Prostate gland (tissue), 2 donors: ENCODE measurements at places on chromosomes 12 and 14.
A peak's percentile ranks its signal among the peaks of the same experiment; 100 is the strongest.

- H3K36me3 ChIP-seq = no peaks in the 10 kb centered on the region
- H3K4me3 ChIP-seq = no peak overlapping the region
- H3K27me3 ChIP-seq = no peaks in the 10 kb centered on the region
- DNase-seq = no peak
- peaks cover 6% of the 10 kb centered on the region for H3K4me1 ChIP-seq
- no peak overlapping the region for H3K27ac ChIP-seq
These were observed 117.7 kb downstream of the SLC38A6 start for GRCh38 chr14:61098721-61099120.

- peak within 1 kb of the TSS; percentile 39 for H3K4me3 ChIP-seq
- H3K36me3 ChIP-seq = no peaks in the 10 kb centered on the region
- H3K27me3 ChIP-seq = no peaks in the 10 kb centered on the region
- DNase-seq = peak; percentile 21
- no peaks in the 10 kb centered on the region for H3K4me1 ChIP-seq
These were observed at the start of gene ISM2 for GRCh38 chr14:77498120-77498979. TSS of gene ISM2 (minus strand) at chr14:77498816. CDS start at chr14:77498793, 23 bp downstream.

DNA sequence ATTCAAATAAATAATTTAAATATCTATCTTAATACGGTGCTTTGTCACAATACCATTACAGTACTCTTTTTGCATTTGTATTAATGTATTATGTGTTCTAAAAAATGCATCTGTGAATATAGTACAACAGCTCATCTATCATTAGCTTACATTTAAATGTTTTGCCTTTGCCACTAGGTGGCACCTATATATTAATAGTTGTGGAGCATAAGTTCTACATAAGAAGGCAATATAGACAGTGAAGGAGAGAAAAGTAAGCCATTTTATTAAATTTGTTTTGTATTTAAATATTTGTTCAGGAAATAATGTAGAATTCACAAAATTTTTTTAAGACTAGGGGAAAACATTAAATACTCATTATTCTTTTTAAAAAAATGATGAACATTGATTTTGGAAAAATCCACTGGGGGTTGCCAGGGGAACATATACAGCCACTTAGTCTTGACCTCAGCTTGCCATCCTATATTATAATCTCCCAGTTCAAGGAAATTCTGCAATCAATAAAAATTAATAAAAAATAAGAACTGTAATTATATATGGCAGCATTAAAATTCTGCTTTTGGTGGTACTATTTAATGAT, 9.8 kb downstream of the CCER1 start:
- no peaks in the 10 kb centered on the region for H3K4me1 ChIP-seq
- DNase-seq = no peak
- no peaks in the 10 kb centered on the region for H3K36me3 ChIP-seq
- H3K4me3 ChIP-seq = no peak overlapping the region

GRCh38 chr12:4064008-4064407, 190.8 kb upstream of the PARP11 start:
- no peaks in the 10 kb centered on the region for H3K4me1 ChIP-seq
- no peaks in the 10 kb centered on the region for H3K27me3 ChIP-seq
- no peaks in the 10 kb centered on the region for H3K36me3 ChIP-seq
- DNase-seq = no peak
- no peak overlapping the region for H3K27ac ChIP-seq

GRCh38 chr14:96795109-96795828, 1.9 kb upstream of the VRK1 start:
- H3K36me3 ChIP-seq = no peaks in the 10 kb centered on the region
- H3K4me3 ChIP-seq = no peak overlapping the region
- H3K27me3 ChIP-seq = no peaks in the 10 kb centered on the region
- no peaks in the 10 kb centered on the region for H3K4me1 ChIP-seq
- H3K27ac ChIP-seq = no peak overlapping the region

DNA sequence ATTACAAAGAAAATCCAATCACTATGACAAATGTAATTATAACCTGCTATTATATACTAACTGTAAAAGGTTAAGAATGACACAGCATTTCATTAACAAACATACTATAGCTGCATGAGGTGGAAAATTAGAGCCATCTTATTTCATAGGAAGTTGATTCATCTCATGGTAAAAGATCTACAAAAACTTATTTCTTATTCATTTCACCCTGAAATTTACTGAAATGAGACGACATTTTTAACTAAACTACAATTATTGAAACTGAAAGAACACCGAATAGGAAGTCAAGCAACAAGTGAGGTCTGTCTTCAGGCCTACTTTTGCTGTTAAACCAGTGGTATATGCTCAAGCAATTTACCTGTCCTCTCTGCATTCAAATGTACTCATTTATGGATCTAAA, 87.2 kb downstream of the CEP83 start:
- no peaks in the 10 kb centered on the region for H3K4me1 ChIP-seq
- no peak overlapping the region for H3K27ac ChIP-seq
- H3K4me3 ChIP-seq = no peak overlapping the region
- H3K27me3 ChIP-seq = no peaks in the 10 kb centered on the region
- H3K36me3 ChIP-seq = no peaks in the 10 kb centered on the region

- H3K27me3 ChIP-seq = no peaks in the 10 kb centered on the region
- H3K36me3 ChIP-seq = no peaks in the 10 kb centered on the region
- no peak overlapping the region for H3K4me3 ChIP-seq
- H3K27ac ChIP-seq = no peak overlapping the region
- no peaks in the 10 kb centered on the region for H3K4me1 ChIP-seq
- no peak for DNase-seq
These were observed 57.6 kb upstream of the RD3L start for GRCh38 chr14:103999795-104000440.

DNA sequence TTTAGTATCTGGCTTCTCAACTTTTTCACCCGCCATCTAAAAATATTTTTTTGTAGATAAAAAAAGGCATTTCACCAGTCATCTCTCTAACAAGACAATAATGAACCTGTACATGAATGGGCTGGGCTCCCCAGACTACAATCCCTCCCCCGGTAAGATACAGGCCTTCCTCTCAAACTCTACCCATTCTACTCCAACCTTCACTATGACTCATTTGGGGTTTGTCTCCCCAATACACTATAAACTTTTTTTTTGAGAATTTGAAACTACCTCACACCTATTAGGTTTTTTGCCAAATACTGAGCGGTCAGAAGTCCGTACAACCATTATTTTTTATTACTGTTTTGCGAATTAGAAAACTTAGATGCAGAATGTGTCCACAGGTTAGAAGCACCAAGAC, 784 bp downstream of the RPL6 start:
- no peak for DNase-seq
- H3K36me3 ChIP-seq = peaks cover 4% of the 10 kb centered on the region
- H3K4me1 ChIP-seq = no peaks in the 10 kb centered on the region
- H3K4me3 ChIP-seq = peak overlapping the region; percentile 53
- no peaks in the 10 kb centered on the region for H3K27me3 ChIP-seq

- no peak overlapping the region for H3K27ac ChIP-seq
- no peaks in the 10 kb centered on the region for H3K36me3 ChIP-seq
- no peaks in the 10 kb centered on the region for H3K27me3 ChIP-seq
- no peak for DNase-seq
These were observed 456.3 kb downstream of the TMEM121 start for GRCh38 chr14:105982664-105983063.

DNA sequence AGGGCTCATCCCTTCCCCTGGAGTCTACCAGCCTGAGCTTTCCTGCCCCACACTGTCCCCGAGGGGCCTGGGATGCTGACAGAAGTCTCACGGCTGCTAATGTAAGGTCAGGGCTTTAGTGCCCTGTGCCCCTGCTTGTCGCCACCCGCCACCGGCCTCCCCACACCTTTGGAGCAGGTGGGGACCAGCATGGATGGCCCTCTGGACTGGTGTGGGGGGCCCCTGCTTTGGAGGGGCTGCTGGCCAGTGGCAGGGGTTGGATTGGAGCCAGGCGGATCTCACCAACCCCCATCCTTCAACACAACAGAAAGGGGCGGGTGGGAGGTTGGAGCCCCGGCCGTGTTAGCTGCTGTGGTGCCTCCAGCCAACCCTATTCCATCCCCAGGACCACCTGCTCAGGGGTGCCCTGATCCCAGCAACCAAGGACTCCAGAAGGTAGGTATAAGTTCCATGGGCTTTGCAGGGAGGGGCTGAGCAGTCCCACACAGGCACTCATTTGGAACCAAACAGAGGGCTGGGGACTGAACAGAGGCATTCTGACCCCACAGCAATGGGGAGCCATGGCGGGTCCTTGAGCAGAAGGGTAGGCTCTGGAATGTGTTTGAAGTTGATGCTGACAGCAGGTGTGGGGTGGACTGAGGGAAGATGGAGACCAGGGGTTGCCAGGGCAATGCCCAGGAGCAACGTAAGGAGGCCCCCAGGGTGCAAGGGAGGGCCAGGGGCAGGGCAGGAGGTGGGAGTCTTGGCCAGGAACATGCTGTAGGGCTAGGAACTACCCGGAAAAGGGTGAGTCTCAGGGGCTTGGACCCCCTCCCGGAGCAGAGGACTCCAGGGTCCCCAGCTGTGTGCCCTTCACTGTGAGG, 145.1 kb upstream of the C14orf180 start:
- H3K4me3 ChIP-seq = no peak overlapping the region
- H3K4me1 ChIP-seq = no peaks in the 10 kb centered on the region
- H3K36me3 ChIP-seq = no peaks in the 10 kb centered on the region
- peaks cover 6% of the 10 kb centered on the region for H3K27me3 ChIP-seq
- no peak for DNase-seq

- H3K4me1 ChIP-seq = no peaks in the 10 kb centered on the region
- DNase-seq = no peak
- no peaks in the 10 kb centered on the region for H3K36me3 ChIP-seq
These were observed 89.4 kb downstream of the NT5DC3 start for GRCh38 chr12:103751600-103751999.

DNA sequence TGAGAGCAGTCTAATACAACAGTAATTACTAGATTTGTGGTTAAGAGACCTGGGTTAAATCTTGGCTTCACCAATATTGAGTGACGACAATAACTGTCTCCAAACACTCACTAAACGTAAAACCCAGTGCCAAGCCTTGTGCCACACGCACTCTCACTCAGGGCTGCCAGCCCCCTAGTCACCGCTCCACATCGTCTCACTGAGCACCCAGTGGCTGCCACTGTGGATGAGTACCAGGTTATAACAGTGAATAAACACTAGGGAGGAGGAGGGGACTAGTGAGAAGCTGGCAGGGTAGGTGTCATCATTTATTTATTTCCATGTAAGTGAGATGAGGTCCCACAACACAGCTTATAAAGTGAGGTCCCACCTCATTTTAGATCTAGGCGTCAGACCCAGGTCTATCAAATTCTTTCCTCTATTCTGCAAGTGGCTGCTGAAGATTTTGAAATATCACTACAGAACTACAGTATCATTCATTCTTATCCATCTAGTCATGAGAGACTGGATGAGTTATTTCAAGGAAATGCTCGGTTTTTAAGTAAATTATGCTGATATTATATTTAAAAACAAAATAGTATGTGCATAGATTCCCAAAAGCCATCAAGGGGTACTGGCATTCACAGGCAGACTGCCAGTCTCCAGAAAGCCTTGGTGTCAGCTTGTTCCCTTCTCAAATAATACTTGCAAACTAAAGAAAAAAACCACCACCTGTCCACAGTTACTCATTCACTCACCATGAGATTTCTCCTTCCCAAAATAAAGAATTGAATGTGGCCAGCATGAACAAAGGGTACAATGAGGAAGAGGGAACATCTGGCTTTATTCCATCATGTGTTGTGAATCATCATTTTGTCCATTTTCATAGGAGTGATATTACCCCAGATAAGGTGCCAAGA, 84.0 kb downstream of the PTPN21 start:
- H3K4me1 ChIP-seq = no peaks in the 10 kb centered on the region
- H3K36me3 ChIP-seq = no peaks in the 10 kb centered on the region
- no peak overlapping the region for H3K27ac ChIP-seq
- H3K27me3 ChIP-seq = no peaks in the 10 kb centered on the region

- peak overlapping the region; percentile 61 for H3K27ac ChIP-seq
- H3K4me1 ChIP-seq = no peaks in the 10 kb centered on the region
- peak; percentile 84 for DNase-seq
- H3K4me3 ChIP-seq = no peak overlapping the region
These were observed 6.7 kb upstream of the DNAAF2 start for GRCh38 chr14:49641697-49642129.

GRCh38 chr12:50248883-50249282, 34.4 kb downstream of the LIMA1 start:
- no peak for DNase-seq
- H3K36me3 ChIP-seq = no peaks in the 10 kb centered on the region
- no peaks in the 10 kb centered on the region for H3K27me3 ChIP-seq
- no peak overlapping the region for H3K4me3 ChIP-seq
- peak overlapping the region; percentile 27 for H3K27ac ChIP-seq

- no peaks in the 10 kb centered on the region for H3K36me3 ChIP-seq
- H3K4me3 ChIP-seq = no peak overlapping the region
- DNase-seq = no peak
These were observed 16.2 kb downstream of the ESRRB start for GRCh38 chr14:76391981-76392690.

- DNase-seq = no peak
- no peaks in the 10 kb centered on the region for H3K36me3 ChIP-seq
- H3K27ac ChIP-seq = no peak overlapping the region
These were observed 37.3 kb upstream of the RAP1B start for GRCh38 chr12:68573406-68573805.

- DNase-seq = no peak
- no peaks in the 10 kb centered on the region for H3K4me1 ChIP-seq
- no peak overlapping the region for H3K27ac ChIP-seq
- H3K4me3 ChIP-seq = no peak overlapping the region
These were observed 413.7 kb upstream of the CCDC196 start for GRCh38 chr14:66072190-66073084.

DNA sequence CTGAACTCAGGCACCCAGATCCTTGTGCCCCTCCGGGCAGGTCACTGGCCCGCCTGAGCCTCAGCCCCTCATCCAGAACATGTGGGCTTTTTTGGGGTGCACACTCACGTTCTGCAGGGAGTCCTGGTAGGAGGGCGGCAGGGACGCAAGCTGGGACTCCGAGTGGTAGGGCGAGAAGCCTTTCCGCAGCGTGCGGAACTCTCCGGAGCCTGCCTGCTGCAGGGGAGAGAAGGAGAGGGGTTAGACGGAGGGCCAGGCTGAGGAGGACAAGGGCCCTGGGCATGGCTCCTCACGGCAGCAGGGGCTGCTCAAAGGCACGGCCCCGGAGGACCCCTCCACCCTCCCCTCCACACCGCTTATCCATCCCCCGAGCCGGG, 40.8 kb downstream of the CCNK start:
- H3K4me3 ChIP-seq = no peak overlapping the region
- no peak overlapping the region for H3K27ac ChIP-seq
- no peak for DNase-seq
- no peaks in the 10 kb centered on the region for H3K36me3 ChIP-seq
- H3K4me1 ChIP-seq = peaks cover 20% of the 10 kb centered on the region
- H3K27me3 ChIP-seq = no peaks in the 10 kb centered on the region

GRCh38 chr14:34372786-34373185, 89.3 kb downstream of the SPTSSA start:
- no peaks in the 10 kb centered on the region for H3K27me3 ChIP-seq
- DNase-seq = no peak
- H3K36me3 ChIP-seq = no peaks in the 10 kb centered on the region
- no peak overlapping the region for H3K27ac ChIP-seq

- H3K27me3 ChIP-seq = no peaks in the 10 kb centered on the region
- peak overlapping the region; percentile 61 for H3K27ac ChIP-seq
- DNase-seq = no peak
- H3K4me1 ChIP-seq = peaks cover 6% of the 10 kb centered on the region
- no peak overlapping the region for H3K4me3 ChIP-seq
- H3K36me3 ChIP-seq = no peaks in the 10 kb centered on the region
These were observed 268.7 kb downstream of the ZFP36L1 start for GRCh38 chr14:68523989-68524725.

- H3K4me3 ChIP-seq = peak overlapping the region; percentile 98
- H3K4me1 ChIP-seq = no peaks in the 10 kb centered on the region
- no peaks in the 10 kb centered on the region for H3K36me3 ChIP-seq
These were observed 530 bp downstream of the APAF1 start for GRCh38 chr12:98645572-98646067.
